ENCODE measurements at places on chromosomes 2 and 18.

DNA sequence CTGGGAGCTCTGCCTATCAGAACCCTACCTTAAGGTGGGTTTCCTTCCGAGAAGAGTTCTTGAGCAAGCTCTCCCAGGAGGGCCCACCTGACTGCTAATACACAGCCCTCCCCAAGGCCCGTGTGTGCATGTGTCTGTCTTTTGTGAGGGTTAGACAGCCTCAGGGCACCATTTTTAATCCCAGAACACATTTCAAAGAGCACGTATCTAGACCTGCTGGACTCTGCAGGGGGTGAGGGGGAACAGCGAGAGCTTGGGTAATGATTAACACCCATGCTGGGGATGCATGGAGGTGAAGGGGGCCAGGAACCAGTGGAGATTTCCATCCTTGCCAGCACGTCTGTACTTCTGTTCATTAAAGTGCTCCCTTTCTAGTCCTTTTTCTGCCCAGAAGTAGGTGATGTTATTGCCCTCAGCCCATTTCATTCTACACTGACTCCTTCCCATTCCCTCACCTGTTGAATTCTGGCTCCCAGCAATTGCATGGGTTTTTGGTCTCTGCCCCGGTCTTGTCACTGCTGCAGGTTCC, 6.5 kb downstream of the TMEM37 start:
- DNase-seq, result no peak

DNA sequence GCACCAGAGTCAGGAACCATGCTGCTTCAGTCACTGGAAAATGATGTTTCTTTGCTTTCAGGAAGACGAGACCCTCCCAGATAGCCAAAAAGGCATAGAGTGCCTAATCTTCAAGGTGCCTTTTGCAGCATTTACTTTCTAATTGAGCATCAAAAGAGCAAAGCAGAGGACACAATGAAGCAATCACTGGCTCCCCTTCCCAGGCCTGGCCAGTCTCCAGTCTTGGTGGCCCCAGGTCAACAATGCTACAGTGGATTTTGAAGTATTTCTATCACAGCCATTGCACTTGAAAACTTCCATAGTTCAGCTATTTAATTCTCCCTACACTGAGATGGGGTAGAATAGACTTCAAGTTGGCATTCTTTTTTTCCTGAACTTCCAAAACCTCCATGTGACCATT, 15.4 kb downstream of the ZBTB7C start:
- DNase-seq, result no peak

- DNase-seq, result no peak
Observed at GRCh38 chr2:175233135-175233719, 51.7 kb upstream of the ATP5MC3 start.

GRCh38 chr18:51330739-51331138, 133.3 kb upstream of the MEX3C start:
- DNase-seq, result no peak

GRCh38 chr2:35973132-35973736, 382.3 kb upstream of the CRIM1 start:
- DNase-seq, result no peak

DNA sequence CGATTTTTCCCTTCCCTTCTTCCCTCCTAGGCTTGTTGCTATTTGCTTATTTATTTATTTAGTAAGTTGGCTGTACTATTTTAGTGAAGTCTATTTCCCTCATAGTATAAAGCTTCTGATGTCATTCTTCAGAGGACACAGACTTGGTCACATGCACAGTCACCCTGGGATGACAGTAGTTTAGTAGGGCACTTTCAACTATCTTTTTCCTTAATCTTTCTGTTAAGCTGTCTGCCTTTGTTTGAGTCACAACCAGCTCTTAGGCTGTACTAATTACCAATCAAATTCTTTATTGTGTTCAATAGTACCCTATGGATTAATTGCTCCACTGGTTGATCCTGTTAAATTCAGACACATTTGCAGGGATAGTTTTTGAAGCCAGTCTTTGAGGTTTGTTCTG, 26.9 kb upstream of the RAB31 start:
- DNase-seq, result no peak

- no peak for DNase-seq
Observed at GRCh38 chr2:117127680-117128079, 686.8 kb upstream of the DDX18 start.

GRCh38 chr2:224101820-224102630, 62.9 kb upstream of the SERPINE2 start:
- no peak for DNase-seq

Data from omental fat pad (tissue), 4 donors.